ENCODE measurements at places on chromosomes 11 and 22.

GRCh38 chr22:32313532-32313931 lies 44.1 kb upstream of the RFPL3 start:
- DNase-seq: no peak

- DNase-seq: no peak
These were observed 23.8 kb upstream of the OAF start for GRCh38 chr11:120186774-120187591.

GRCh38 chr11:127238321-127238720 lies 237.8 kb upstream of the KIRREL3 start:
- no peak for DNase-seq

DNA sequence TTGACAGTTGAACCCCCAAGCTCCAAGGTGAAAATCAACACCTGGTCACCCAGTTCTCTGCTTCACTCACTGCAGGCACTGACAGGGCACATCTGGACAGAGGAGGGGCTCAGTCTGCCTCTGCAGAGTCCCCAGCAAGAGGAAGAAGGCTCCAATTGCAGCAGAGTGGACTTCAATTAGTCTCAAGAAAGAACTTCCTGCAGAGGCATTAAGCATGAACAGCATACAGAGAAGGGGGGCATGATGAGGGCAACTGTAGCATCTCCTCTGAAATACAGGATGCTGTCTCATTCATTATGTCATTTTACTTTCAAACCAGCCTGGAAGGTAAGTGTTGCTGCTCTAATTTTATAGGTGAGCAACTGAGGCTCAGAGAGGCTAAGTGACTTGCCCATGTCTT lies 11.1 kb downstream of the GDPD5 start:
- no peak for DNase-seq

DNA sequence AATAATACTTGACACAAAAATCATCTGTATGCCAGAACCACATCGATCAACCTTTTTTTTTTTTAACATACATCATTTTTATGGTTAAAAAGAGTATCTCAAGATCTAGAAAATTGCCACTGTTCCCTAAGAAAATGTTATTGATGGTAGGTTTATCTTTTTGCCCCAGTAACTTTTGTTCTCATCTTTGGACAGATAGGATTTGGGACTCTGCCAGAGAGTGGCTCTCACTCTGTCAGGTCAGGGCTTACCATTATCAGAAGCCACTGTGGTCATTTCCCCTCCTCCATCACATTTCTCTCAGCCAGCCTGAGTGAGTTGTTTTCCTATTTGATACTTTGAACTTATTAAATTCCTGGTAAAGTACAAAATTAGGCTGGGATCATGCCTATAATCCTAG lies 47.9 kb upstream of the YWHAH start:
- no peak for DNase-seq

DNA sequence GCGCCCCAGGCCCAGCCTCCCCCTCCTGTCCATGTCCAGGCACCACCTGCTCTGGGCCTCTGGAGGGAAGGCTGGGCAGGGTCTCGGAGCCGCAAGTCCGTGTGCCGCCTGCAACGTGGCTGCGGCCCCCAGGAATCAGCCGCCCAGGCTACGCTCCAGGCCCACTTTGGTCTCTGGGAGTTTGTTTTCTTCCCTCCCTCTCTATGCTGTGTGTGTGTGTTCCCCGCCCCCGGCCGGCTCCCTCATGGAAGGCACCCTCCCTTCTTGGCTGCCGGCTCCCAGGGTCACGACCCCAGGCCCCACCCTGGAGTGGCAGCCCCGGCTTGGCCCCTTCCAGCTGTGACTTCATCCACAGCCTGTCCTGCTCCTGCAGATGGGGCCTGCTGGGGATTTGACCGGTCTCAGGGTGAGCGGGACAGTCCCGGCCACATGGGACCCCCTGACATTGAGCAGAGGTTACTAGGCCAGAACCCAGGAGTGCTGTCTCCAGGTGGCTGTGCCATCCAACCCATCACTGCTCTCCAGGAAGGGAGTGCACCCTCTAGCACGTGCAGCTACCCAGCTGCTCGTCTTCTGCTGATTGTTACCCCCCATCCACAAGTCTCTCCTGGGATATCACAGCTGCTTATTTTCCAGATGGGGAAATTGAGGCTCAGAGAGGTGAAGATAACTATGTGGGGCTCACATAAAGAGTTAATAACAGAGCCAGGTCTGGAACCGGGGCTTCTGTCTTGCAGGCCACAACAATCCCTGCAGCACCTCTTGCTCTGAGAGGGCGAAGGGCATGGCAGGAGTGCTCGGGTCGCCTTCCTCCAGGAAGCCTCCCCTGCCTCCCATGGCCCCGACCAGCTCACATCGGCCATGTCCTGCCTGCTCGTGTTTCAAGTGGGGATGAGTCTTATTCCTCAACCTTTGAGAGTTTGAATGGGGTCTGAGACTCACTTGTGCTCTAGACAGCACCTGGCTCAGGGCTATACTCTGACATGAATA lies 2.8 kb upstream of the LIF start:
- no peak for DNase-seq

DNA sequence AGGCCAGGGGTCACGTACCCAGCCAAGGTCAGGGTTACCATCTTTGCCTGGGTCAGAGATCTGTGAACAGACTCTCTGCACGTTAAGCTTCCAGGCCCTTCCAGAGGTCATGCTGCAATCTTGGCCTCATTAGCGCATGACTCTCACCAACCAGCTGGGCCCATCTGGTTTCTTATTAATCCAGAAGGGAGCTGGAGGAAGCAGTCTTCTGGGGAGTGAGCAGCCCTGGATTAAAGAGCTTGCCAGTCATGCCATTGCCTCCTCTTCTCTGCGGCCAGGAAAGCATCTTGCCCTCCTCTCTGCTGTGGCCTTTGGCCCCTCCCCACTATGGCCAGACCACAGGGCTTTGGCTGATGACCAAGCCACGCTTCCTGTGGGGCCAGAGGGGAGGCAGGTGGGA lies 57.4 kb downstream of the CHST1 start:
- DNase-seq: no peak

DNA sequence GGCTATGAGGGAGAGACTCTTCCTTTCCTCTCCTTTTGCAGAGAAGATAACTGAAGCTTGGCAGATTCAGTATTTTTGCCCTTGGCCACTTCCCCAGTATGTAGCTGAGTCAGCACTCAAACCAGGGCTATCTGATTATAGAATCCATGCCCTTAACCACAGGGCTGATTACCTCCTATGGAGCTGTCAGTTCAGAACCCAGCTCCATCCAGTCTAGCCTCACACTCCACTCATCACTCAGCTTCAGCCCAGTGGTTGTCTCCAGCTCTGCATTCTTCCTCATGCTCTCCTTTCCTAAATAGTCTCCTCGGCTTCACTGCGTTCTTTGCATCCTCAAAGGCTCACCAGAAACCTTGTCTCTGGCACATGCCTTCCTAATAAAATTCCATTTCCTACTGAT lies 151.6 kb upstream of the BLID start:
- no peak for DNase-seq
